Stimulated activated CD4-positive, alpha-beta T cell treated with anti-CD3 and anti-CD28 coated beads, Interleukin-1b, Interleukin-23, amount 100 ng/mL, for 1 hour (primary cell): ENCODE measurements at places on chromosomes 11 and 22.

- DNase-seq, result no peak
Observed at GRCh38 chr22:36239150-36239400, 252 bp downstream of the APOL2 start.

DNA sequence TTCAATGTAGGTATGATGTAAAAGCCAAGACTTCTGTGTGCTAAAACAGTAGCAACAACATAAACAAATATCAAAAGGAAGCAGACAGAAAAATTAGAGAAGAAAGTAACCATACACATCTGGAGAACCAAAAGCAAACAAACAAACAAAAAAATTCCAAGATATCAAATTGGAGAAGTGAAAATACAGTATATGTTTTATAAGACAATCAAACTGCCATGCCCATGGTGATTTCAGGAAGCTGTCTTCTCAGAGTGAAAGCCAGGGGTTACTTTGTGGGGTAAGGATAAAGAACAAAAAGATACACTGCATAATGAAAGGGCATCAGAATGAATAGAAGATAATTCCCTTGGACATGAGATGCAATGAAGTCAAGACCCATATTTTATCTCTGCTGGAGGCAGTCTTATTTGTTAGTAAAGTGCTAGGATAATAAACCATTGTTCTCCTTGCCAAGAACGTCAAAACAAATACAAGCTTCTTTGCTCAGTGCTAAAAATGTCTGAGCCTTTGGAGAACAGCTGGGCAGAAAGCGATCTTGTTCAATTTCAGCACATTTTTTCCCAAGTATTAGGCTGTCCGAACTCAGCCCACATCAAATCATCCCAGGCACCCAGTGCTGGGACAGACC, 38.1 kb upstream of the LDLRAD3 start:
- DNase-seq, result no peak

- no peak for DNase-seq
Observed at GRCh38 chr11:92317721-92318120, 93.1 kb downstream of the FAT3 start.

DNA sequence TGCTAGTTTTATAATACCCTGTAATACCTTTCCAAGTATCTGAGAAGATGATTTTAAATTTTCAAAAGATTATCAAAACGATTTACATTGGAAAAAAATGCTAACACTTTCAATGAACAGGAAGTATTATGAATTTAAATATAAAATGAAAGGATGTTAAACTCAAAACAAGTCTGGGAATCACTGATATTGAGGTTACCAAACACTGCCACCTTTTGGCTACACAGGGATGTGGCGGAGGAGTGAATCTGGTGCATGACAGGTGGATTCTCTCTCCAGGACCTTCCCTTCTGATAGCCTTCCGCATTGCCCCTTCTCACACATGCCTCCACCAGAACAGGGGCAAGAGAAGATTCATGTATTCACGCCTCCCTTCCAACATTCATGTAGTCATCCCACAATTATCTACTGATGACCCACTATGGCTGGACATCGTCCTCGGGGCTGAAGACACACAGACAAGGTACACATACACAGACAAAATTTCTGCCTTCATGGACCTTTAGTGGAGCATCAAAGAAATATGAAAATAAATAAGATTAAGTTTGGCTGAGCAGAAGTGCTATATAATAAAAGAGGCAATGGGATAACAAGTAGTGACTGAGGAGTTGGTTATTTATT, 34.7 kb downstream of the ATG16L2 start:
- no peak for DNase-seq

DNA sequence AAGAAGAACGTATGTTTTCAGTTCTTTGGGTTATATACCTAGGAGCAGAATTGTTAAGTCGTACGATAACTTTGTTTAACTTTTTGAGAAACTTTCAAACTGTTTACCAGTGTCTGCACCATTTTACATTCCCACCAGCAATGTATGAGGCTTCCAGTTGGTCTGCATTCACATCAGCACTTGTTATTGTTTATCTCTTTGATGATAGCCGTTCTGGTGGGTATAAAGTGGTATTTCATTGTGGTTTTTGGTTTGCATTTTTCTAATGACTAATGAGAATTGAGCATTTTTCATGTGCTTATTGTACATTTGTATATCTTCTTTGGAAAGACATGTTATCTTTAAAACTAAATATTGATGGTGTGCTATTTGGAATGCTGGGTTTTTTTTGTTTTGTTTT, 59.8 kb downstream of the KDM2A start:
- no peak for DNase-seq

DNA sequence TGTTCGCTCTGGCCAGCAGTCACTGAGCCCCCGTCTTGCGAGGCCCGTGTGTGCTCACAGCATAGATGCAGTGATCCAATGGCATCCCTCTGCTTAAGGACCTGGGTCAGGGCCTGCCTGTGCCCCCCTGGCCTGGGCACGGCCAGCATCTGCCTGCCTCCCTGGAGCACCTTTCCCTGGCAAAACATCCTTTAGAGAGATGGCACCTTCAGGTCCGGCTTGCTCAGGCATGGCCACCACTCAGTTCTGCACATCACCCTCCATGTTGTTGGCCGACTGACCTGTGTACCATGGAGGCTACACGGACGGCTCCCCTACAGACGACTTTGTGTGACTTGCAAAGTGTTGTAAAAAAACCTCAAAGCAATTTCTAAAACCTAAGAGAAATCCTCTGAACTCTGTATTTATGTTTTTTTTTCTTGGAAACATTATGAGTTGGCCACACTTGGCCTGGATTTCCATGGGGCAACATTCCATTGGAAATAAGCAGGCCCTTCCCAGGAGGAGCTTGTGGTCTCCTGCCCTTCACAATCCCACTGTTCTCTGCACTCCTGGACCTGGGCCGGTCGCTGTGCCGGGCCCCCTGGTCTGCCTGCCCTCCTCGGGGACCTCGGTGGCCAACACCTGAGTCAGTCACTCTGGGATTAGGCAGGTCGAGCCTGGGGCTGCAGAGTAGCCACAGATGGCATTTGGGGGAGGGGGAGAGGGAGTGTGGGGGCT, 592.4 kb downstream of the TBC1D22A start:
- no peak for DNase-seq
